ENCODE measurements at places on chromosomes 3 and 15. TPM values are rescaled to one million over a fixed set of nuclear protein-coding genes. Genes with fewer than 3 reads are reported as not detected.

DNA sequence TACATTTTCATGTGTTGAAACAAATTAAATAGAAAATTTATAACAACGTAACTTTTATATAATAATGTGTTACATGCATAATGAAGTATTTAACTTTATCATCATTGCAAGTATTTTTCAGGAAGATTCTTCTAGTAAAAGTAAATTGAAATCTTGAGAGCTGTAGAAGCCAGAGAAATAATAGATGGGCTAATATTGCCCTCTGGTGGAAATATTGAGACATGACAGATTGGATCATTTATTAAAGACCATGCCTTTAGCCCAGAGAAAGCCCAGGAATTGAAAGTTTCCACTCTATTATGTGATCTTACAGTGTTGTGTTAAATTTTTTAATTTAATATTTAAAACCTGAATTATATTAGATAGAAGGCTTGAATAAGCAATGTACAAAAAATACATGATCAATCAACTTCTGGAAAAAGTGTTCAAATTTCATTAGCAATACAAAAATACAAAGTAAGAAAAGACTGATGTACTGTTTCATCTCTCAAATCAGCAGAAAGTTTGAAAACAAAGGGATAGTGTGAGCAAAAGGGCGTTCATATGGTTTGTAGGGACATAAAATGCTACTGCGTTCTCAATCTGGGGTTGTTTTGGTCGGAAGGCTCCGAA lies 52.7 kb upstream of the SPTSSB start:
- DNase-seq: no peak

Gene COL6A5
- total RNA-seq: not detected

GRCh38 chr3:45054196-45054857 lies 28.2 kb downstream of the CLEC3B start:
- no peak for DNase-seq

- no peak for DNase-seq
These were observed 31.5 kb upstream of the OCA2 start for GRCh38 chr15:28130651-28131050.

- DNase-seq: no peak
These were observed 22.9 kb upstream of the TRA2B start for GRCh38 chr3:185960522-185961288.

Gene DUOXA2
- total RNA-seq: not detected

Gene ZKSCAN7
- 2.2 TPM for total RNA-seq

- no peak for DNase-seq
These were observed 34.5 kb downstream of the INSYN1 start for GRCh38 chr15:73718694-73719093.

DNA sequence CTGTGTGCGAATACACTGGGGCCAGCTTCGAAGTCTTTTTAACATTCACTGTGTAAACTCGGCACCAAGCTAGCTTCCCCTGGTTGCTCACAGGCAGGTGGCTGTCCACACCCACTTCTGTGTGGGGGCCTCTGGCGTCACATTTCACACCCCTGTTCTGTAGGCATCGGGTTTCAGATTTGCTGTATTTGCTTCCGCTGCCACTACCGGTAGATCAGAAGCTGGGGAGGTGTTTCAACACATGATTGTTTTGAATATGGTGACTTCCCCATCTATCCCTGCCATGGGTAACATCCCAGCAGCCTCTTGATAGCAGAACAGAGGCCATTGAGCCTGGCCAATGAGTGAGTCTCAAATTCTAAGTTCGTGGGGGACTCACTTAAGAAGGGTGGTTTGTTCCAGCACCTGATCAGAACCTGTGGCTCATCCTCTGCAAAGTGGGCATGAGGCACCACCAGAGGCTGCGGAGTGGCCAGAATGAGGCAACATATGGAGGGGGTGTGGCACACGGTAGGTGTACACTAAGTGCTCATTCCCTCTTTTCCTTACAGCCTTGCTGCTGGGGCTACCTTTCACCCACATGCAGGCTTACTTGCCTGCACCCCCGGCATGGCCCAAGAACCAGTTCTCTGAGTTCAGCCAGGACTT lies 61.5 kb downstream of the IQSEC1 start:
- no peak for DNase-seq

Gene TRPM1
- 0.10 TPM for total RNA-seq

Gene RETNLB
- not detected for total RNA-seq

Gene GPR171
- total RNA-seq: 0.73 TPM
